Activated CD4-positive, alpha-beta memory T cell treated with anti-CD3 and anti-CD28 coated beads for 36 hours (primary cell): ENCODE measurements at places on chromosomes 7 and 10.

DNA sequence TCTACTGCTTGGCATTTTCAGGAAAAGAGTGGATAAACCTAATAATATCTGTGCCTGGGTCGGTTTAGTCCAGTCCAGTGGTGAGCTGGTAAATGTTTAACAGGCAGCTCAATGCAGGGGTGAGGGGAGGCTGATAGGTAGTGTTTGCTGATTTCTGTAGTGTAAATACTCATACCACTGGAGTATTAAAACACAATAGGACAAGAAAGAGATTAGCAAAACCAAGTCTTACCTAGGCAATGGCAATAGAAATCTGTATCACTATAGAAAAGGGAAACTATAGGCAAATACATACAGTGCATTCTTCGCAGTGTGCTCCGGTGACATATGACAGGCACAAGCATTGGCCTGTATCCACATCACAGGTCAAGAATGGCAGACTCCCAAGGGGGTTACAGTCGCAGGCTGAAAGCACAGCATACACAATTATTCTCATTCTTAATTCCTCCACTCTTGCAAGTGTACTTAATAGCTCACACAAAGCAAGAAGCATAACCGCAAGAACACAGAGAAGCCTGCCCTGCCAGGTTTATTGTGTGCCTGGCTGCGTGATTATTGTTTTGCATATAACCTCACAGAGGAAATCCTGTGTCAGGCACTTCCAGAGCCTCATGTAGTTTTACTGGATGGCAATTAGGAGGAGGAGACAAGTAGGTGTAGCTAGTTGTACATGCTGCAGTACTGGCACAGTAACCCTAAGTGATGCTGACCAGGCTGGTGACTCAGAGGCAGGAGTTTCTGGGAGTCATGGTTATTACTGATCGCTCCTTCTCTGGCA, 35.0 kb downstream of the LAMB4 start:
- no peak for DNase-seq

GRCh38 chr7:110388457-110388856, 702.5 kb upstream of the LRRN3 start:
- DNase-seq: no peak

GRCh38 chr10:111034598-111035310, 42.1 kb upstream of the ADRA2A start:
- no peak for DNase-seq

DNA sequence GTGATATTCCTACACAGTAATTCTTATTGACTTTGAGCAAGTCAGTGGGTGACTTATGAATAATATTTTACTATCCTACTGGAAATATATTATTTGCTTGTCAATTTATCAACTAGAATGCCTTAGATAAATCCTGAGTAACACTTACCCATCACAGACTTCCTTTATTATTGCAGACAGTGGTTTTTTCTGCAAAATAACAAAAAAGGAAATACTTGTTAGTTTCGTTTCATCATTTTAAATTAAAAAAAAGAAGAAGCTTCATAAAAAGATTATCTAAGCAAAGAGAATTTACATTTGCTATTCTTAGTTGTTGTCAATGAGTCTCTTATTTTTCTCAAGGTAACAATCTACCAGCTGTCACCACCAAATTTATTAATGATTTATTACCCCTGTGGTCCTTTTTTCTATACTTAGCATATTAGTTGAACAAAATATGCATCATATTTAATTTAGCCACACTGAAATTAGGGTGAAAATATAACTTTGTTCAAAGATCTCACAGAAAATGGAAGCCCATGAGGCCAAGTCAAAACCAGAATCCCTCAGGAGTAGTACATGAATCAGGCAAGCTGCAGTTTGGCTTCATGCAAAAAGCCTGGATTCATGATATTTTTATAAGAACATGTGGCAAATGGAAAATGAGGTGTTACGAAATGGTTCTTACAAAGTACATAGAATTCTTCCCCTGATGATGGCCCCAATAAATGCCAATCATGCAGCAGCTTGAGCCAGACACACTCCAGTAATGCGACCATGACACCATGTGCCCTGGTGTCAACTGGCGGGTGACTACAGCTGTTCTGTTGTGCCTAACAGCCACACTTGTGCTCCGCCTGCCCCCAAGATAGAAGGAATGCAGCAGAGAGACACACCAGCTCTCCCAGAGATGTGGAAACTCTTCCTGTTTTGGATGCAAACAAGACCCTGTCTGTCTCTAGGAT, 132.6 kb downstream of the ELMO1 start:
- DNase-seq: no peak

- no peak for DNase-seq
These were observed 43.1 kb upstream of the CHCHD3 start for GRCh38 chr7:133124974-133125373.

DNA sequence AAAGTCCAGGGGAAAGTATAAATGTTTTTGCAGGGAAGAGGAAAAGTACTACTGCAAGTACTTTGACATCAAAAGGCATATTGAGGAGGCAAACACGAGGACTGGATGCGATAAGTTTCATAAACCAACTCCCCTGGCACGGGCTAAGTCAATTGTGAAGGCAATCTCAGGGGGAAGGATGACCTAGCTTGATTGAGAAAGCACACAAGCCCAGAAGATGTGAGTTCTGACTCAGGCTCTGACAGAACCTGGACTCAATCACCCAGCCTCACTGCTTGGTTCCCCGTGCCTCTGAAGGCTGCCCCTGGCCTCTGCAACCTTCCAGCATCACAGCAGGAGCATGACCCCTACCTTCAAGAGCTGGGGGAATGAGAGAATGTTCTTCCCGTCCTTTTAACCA, 93.2 kb upstream of the ZNF438 start:
- no peak for DNase-seq
